ENCODE measurements at places on chromosomes 13 and 19.
A peak's percentile ranks its signal among the peaks of the same experiment; 100 is the strongest.

DNA sequence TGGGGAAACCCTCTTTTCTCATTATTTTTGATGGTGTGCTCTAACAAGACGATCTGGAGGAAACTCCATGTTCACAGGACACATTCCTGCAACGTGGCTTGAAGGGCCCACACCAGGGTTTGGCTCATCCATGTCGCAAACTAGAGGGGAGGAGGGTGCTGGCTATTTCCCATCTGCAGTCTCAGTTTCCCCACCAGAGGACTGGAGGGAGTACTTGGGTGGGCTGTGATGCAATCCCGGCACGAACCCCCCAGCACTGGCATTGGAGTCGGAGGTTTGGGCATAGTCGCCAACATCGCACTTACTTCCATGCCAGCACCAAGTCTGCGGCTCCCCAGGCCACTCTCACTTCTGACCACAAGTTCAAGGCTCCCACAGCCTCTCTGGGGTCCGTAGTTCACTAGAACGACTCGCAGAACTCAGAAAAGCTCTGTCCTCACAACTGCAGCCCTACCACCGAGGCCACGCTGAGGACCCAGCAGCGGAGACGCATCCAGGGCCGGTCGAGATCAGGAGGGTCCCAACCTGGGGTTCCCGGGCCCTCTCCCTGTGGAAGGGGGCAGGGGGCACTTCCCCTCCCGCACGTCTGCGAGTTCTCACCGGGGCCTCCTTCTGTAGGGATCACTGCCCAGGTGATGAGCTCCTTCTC lies 165.6 kb upstream of the SOX1 start:
- no peak for DNase-seq

GRCh38 chr19:1577090-1577928 lies 9.2 kb upstream of the MEX3D start:
- DNase-seq, result no peak

GRCh38 chr13:20126541-20127261 lies 34.2 kb downstream of the GJA3 start:
- no peak for DNase-seq

GRCh38 chr13:78609464-78610205 lies 6.3 kb upstream of the POU4F1 start:
- DNase-seq, result no peak

- no peak for DNase-seq
Measured at GRCh38 chr19:47134545-47134944, 3.9 kb downstream of the SAE1 start.

DNA sequence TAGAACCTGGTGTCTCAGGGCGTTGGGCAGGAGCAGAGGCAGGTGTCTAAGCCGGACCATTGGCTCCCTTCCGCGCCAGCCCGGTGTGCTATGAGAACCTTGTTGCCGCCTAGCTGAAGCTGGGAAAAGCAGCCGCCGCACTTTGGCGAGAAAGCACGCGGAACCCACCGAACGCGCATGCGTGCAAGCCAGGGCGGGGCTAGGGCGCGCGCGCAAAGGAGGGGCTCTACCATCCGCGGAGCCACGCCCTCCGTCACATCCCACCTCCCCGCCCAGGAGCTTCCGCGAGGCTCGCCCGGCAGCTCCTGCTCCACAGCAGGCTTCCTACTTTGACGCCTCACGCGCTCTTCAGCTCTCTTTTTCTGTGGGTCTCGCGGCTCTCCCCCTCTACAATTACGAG lies 51.3 kb downstream of the WDR87 start:
- peak; percentile 29 for DNase-seq

DNA sequence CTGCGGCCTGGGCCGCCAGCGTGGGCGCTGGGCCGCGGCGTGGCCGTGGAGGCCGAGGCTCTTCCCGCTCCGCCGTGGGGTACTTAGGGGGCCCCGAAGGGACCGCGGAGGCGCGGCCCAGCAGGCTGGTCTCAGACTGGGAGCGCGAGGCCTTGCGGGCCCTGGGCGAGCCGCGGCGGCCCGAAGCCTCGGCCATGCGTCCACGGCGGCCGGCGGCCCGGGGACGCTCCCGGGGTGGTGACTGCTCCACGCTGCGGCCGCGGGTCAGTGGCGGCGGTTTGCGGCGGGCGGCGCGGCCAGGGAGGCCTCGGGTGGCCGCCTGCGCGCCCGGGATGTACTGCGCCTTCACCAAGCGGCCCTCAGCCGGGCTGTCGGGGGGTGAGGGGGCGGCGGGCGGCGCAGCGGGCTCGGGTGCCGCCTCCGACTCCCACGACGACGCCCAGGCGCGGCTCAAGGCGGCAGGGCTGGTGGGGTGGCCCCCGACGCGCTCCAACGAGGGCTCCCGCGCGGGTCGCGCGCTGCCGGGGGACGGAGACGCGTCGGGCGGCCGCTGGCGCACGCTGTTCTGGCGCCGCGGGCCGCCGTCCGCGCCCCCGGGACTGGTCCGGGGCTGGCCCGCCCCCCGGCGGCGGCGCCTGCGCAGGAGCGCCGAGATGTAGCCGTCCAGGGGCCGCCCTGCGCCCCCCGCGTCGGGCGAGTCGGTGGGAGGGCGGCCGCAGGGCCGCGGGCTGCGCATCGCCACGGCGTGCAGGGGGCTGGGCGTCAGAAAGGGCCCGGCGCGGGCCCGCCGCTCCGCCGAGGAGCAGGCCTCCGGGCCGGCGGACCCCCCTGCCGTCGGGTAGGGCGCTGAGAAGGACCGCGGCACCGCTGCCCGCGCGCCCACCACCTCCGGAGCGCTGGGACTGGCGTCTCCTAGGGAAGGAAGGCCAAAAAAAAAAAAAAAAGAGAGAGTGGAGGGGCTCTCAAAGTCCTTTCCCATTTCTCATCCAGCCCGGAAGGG lies 11.7 kb downstream of the DACT3 start:
- no peak for DNase-seq

- no peak for DNase-seq
Measured at GRCh38 chr13:73368608-73369007, 309.8 kb downstream of the KLF5 start.

DNA sequence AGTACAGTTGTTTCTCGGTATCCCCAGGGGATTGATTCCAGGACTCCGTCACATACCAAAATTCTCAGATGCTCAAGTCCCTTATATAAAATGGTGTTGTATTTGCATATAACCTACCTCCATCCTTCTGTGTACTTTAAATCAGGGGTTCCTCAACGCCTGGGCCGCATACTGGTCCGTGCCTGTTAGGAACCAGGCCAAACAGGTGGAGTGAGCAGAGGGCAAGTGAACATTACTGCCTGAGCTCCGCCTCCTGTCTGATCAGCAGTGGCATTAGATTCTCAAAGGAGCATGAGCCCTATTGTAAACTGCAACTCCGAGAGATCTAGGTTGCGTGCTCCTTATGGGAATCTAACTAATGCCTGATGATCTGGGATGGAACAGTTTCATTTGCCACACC lies 42.2 kb upstream of the KCTD4 start:
- DNase-seq, result no peak

DNA sequence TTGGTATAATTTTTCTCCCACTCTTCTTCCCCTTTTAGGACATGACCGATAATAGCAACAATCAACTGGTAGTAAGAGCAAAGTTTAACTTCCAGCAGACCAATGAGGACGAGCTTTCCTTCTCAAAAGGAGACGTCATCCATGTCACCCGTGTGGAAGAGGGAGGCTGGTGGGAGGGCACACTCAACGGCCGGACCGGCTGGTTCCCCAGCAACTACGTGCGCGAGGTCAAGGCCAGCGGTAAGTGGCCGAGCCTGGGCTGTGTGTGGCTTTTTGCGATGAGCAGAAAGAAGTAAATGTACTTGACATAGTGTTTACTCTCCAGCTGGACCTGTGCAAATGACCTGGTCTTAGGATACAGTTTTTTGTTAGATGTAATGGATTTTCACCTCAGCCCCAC lies 102.5 kb downstream of the ARHGEF7 start:
- DNase-seq, result peak; percentile 20

Measured in fibroblast of mammary gland (primary cell).